Pons (tissue), 1 donor: ENCODE measurements at places on chromosomes 2 and 18.

DNA sequence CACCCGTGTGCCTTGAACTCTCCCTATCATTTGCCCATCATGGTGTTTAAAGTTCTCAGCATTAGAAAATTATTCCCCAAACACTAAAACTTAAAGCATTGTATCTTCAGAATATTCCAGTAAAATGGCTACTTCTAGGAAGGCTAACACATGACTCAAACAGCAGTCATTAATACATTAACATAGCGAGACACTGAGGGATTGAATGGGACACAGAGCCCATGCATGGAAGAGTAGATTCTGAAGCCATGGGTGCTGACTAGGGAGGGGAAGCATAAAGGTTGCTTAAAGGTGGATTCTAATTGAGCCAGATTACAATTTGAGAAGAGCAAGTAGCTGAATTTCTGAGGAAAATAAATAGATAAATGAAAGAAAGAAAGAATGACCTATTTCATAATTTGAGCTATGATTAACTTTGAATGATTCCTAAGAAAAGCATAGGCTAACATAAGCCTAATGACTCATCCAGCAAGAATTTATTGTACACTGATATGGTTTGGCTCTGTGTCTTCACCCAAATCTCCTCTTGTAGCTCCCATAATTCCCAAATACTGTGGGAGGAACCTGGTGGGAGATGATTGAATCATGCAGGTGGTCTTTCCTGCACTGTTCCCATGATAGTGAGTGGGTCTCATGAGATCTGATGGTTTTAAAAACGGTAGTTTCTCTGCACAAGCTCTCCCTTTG, 79.8 kb upstream of the PIK3C3 start:
- no peak for DNase-seq

DNA sequence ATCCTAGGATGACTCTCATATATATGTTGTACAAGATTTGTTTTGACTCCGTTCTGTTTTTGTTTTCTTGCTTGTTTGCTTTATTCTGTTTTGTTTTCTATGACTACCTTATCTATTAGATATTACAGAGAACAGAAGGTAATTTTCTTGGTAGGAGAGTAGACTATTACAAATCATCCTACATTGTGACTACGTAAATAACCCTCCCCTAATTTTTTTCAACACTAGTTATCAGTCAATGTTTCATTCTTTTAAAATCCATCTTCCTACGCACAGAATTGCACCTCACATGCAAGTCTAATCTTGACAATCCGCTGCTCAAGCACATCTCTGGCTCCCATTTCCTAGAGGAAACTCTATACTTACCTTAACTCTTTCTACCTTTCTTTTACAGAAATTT, 792.3 kb upstream of the PIK3C3 start:
- DNase-seq = no peak

DNA sequence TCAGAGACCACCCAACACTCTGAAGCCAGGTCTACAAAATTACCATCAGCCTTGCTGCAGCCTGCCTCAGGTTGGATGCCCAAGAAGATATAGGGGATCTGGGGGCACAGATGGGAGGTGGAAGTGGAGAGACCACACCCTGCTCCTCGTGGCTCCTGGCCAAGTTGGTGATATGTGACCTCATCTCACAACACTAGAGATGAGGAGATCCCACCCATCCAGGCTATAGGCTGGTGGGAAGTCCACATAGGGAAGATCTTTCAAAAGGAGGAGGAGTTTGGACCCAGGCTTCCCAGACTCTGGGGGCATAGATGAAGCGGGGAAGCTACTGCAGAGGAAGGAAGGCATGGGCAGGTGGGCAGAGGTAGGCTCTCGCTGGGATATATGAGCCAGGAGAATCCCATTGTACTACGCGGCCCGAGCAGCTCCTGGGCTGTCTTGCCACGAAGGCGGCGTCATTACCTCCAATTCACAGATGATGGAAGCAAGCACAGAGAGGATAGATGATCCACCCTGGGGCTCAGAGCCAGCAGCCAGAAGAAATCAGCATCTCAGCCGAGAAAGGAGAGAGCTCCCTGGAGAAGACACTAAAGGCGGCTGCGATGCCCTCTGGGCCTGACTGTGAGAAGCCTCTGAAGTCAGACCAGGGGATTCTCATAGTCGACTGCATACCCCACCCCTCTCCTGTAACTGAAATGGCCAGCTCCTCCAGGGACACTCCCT, 96.0 kb downstream of the RHOB start:
- no peak for DNase-seq

GRCh38 chr18:68733707-68734106, 18.8 kb upstream of the TMX3 start:
- no peak for DNase-seq

GRCh38 chr18:12455496-12455895, 47.8 kb downstream of the PRELID3A start:
- peak; percentile 99 for DNase-seq

DNA sequence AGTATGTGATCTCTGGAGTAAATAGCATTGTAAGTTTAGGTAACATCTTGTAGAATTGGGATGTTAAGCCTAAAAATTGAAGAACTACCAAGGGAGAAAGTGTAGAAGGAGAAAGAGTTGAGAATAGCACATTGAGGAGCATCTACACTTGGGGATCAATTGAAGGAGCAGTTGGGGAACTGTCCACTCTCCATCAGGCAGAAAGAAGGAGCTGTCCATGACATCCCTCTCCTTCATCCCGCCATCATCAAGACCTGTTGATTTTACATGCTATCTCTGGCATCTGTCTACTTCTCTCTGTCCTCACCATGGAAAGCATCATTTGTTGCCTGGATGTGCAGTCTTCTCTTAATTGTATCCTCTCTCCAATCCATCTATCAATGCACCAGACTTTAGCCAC, 87.8 kb downstream of the CCDC141 start:
- no peak for DNase-seq

DNA sequence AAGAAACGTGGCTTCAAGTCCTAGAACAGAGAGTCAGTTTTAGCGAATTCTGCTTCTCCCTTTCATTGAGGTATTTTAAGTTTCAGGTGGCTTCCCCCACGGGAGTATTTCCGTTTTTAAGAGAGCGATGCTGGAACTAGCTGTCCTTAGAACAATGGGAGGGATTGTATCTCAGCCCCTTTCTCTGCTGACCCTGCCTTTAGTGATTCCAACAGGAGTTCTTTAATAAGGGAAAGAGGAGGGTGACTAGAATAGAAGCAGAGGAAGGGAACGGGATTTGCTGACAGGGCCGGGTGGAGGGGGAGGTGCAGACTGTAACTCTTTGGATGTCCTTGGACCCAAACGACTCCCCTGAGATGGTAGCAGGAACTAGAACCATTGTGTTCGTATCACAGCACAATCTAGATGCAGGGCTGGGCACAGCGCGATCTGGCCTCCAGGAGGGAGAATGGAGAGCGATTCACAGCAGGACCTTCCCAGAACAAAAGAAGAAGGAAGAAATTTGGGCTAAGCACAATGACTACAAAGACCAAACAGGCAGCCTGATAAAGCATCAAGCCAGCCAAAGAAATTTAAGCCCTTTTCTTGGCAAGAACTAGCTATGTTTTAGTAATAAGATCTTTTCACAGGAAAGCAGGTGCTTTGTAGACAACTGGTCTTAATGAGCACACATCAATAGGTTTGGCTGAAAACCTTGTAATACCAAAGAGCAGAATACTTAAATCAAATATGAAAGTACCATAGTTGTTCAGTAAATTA, 15.8 kb upstream of the RTTN start:
- peak; percentile 43 for DNase-seq

GRCh38 chr18:14075196-14075595, 57.0 kb downstream of the ZNF519 start:
- DNase-seq = no peak

DNA sequence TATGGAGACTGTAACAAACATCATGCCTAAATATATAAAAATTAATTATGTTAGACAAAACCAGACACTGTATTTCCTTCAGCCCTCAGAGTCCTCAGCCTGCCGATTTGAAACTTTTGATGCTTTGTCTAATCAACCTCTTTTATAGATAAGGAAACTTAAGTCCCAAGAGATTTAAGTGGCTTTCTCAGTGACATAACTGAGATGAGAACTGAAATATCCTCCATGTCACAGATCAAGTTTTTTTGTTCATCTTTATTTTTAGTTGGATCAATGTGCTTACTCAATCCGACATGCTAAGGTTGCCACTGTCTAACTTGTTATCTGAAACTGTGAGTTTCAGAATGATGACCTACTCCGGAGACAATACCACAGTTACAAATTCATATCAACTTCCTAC, 72.3 kb downstream of the BARD1 start:
- DNase-seq = no peak

DNA sequence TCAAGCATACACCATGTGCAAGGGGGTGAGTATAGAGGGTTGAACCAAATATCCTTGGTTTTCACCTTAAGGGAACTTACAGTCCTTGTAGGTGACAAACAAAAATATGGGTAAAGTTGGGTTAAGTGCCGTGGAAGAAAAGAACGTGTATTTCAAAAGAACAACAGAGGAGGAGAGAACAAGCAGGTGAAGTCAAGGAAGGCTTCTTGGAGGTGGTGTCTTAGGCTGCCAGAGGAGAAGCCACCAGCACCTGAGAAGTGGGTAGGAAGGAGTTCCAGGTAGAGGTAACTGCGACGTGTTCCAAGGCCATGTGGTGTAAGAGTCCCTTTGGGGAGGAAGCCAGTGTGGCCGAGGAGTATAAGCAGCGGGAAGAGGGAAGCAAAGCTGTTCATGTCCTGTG, 27.2 kb downstream of the CABLES1 start:
- DNase-seq = no peak

GRCh38 chr2:127407091-127407490, 11.1 kb upstream of the PROC start:
- no peak for DNase-seq

- no peak for DNase-seq
Observed at GRCh38 chr2:175793648-175794047, 208.4 kb downstream of the LNPK start.

DNA sequence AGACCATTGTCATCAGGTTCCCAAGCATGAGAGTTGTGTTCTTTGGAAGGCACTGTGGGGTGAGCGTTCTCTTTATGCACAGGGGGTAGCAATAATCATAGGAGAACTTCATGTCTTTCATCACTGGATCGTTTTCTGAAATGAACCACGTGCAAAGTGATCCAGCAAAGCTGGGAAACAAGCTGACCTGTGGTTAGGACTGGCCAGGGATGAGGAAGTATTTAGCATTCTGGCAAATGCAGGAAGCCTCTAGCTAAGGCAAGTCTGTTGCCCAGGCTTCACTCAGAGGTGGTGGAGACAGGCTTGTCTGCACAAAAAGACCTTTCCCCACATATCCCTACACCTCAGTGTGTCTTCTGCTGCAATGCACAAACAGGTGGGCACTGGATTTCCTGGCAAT, 58.6 kb downstream of the MMADHC start:
- DNase-seq = no peak

GRCh38 chr2:101012706-101013181, 10.7 kb downstream of the RPL31 start:
- DNase-seq = peak; percentile 44

GRCh38 chr2:152336119-152336853, 1.3 kb downstream of the FMNL2 start:
- peak; percentile 77 for DNase-seq

DNA sequence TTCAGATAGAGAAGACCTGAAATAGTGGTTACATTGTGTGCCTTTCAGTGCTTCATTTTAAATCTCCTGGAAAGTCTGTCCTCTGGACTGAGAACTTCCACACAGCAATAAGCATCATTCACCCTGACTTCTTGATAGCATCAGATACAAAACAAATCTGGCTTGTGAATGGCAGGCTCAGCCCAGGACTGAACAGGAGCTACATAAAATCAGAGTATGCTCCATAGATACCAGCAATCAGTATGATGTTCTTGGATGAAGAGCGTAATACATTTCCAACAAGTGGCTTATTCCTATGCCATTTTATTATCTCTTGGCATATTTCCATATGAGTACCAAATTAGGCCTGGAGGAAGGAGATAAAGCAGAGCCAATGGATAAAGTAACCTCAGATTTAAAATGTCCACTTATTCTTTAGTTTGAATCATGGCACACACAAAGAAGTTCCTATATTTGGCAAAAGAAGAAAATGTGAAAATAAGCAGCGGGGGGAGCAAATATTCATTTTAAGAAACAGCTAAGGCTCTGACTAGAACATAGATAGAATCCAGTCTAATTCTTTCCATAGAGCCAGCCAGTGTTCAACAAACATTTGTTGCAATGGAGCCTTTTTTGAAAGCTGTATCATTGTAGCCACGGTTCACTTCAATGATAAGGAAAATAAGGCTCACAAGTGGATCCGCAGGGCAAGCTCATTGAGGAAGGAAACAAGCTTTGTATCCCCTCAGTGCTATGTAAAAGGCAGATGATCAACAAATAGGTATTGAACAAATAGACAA, 230.8 kb upstream of the CHAC2 start:
- DNase-seq = no peak

- no peak for DNase-seq
Observed at GRCh38 chr2:71806432-71806831, 341.2 kb downstream of the CYP26B1 start.

DNA sequence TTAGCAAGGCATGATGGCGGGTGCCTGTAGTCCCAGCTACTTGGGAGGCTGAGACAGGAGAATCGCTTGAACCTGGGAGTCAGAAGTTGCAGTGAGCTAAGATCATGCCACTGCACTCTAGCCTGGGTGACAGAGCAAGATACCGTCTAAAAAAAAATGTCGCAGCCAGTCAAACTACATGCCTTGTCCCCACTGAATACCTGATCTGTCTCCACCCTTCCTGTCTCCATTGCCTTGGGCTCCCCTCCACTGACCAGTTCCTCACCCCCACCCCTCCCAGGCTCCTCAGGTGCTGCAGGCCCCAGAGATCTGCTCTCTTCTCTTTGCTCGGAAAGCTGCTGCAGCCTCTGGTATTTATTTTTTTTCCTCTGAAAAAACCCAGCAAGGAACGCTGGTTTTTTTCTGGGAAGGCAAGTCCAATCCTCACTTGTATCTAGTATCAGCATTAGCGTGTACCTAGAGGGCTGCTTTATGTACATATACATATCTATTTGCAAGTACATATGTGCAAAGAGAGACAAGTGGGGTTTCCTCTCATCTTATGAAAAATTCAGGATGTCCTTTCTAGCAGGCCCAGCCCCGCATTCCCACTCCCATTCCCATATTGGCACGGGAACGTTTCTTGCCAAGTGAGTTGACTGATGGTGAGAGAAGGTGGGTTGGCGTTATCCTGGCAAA, 4.4 kb downstream of the PSD4 start:
- DNase-seq = no peak

GRCh38 chr2:20620696-20621365, 30.1 kb downstream of the HS1BP3 start:
- DNase-seq = no peak

GRCh38 chr2:166892397-166892796, 4.1 kb downstream of the XIRP2 start:
- DNase-seq = no peak

DNA sequence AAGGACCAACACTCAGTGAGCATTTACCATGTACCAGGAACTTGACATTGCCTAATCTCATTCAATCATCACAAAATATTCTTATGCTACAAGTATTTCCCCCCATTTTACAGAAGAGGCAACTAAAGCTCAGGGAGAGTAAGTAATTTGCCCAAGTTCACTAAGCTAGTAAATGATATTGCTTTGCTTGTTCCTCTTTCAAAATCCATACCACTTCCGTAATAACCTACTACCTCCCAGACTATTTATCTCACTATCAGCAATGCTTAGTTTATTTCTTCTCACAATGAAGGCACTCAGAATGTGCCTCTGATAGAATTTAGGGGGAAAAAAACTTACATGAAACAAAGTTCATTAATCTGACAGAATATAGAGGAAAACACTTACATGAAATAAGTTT, 1070.9 kb upstream of the FANCL start:
- DNase-seq = no peak
